Activated CD8-positive, alpha-beta memory T cell treated with anti-CD3 and anti-CD28 coated beads for 1 hour (primary cell): ENCODE measurements at places on chromosomes 2 and 18.

GRCh38 chr2:5588601-5589000, 103.6 kb upstream of the SOX11 start:
- no peak for DNase-seq

- no peak for DNase-seq
Measured at GRCh38 chr2:57965961-57966360, 80.6 kb upstream of the VRK2 start.

DNA sequence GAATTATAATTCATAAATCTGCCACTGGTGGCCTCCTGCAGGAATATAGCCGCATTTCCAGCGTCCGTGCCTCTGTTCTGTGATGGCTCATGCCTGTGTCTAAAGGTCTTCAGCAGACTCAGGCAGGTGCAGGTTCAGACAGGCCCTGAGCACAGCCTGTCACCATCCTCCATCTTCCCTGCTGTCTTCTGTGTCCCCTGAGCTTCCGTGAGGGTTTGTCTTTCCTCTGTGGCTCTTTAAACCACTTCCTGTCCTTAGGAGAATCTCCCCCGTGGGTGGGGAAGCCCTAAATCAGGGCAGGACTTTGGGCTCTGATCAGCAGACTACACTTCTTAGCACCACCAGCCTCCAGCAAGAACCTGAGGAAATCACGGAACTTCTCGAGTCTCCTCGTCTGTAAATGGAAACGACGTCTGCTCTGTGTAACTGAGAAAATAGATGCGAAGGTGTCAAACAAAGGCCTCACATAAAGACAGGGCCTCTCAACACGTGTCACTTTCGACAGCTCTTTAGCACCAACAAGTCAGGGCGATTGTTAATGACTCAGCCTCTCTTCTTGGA, 24.1 kb upstream of the NFATC1 start:
- DNase-seq, result no peak

DNA sequence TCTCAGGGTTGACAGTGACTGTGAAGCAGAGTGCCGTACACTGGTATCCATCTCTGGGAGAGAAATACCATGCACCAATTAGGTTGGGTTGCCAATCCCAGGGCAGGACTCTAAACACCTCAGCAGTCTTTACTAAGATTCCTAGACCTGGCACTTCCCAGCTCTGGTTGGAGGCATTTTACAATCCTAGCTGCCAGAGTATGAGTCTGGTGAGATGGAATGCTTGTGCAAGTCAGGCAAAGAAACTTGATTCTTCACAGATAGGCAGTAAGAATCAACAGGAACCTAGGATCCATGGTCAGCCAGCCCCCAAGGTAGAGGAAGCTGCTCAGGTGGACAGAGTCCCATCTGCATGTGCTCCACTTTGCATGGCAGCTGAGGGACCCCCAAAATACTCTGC, 6.0 kb upstream of the UGT1A5 start:
- DNase-seq, result no peak

GRCh38 chr2:149049142-149049541, 10.6 kb downstream of the LYPD6B start:
- no peak for DNase-seq

DNA sequence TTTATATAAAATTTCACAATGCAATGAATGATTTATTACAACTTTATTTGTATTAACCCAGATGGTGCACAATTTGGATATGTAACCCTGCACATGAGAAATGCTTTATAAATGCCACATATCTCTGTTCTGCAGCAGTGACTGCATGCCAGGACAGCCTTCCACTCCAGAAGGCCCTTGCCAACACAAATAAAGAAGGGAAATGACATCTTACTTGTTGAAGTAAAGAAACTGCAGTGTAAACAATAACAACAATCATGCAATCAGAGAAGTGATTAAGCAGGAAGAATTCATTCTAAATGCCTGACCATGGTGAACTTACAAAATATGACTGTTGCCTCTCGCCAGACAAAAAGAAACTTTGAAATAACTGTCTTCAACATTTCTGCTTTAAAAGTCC, 129.9 kb upstream of the CHST9 start:
- no peak for DNase-seq

- DNase-seq, result no peak
Measured at GRCh38 chr2:240627736-240628506, 2.6 kb downstream of the GPR35 start.

DNA sequence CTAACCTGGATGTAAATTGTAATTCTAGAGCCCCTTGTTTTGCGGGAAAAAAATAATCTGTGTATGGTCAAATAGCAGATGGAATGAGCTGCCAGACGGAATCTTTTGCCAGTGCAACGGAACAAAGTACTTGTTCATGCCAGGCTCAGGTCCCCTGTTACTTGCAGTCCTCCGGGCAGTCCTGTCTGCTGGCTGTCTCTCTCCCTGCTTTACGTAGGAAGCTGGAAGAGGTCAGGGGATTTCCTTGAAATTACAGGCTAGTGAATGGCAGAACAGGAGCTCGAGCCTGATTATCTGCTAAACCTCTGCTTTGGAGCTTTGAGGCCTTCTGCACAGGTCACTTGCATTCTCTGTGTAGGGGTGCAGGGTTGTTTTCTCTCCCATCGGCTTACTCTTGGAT, 54.8 kb downstream of the LRRFIP1 start:
- DNase-seq, result no peak

DNA sequence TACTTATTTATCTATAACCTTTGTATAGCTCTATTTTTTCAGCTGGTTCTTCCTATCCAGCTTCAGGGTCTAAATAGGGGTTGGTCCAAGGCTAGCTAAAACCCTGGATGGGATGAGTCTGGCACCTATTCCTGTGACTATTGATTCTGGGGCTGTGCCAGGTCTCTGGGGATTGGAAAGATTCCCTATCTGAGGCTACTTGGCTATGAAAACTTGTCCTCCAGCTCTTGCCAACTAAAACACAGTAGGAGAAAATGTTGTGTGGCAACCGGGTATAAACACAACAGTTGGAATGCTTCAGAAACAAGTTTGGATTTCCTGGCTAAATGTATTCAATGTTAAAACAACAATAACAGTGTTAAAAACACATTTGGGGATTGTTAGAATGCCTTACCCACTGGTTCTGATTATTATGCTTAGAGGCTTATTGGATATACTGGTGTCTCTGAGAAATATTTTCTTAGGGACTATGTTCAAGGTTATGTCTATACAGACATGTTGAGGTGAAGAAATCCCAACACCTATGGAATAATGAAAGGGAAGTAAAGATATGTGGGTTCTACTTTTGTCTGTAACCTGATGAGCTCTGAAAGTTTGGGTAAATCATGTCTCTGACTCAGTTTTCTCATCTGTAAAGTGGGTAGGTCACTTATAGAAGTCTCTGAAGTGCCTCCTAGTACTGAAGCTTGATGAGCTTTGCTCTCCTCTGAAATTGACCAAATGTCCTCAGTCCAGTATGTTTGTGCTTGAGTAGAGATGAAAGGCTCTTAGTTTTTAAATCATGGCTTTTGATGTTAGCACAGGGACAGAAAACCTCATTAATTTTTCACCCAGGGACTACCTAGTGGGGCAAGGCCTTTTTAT, 460.7 kb downstream of the MTX2 start:
- DNase-seq, result no peak

DNA sequence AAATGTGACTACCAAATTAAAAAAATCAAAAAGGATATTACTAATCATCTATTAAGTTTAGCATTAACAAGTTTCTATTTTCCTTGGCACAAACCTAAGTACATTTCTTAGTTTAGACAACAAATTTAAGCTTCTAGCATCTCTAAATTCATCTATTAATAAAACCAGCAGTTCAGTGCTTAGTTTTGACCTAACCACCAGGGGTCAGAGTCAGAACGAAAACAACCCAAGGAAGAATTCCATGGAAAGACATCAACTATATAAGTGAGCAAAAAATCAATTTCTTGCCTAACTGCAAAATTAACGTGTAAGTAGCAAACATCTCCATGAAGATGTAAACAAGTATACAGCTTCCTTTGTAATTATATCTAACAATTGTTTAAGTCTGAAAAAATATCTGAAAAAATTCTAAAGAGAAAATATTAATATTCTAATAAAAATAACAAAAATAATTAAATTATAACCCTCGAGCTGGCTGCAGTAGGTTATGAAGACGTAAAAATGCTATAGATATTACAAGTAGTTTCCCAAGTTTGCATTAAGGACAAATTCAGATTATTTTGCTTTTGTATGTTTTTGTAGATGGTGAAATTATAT, 83.7 kb downstream of the CERKL start:
- DNase-seq, result no peak

- DNase-seq, result no peak
Measured at GRCh38 chr2:152347076-152347475, 12.1 kb downstream of the FMNL2 start.

- no peak for DNase-seq
Measured at GRCh38 chr2:23418056-23418455, 33.1 kb downstream of the KLHL29 start.

GRCh38 chr2:86037141-86037794, 68.4 kb downstream of the POLR1A start:
- no peak for DNase-seq

DNA sequence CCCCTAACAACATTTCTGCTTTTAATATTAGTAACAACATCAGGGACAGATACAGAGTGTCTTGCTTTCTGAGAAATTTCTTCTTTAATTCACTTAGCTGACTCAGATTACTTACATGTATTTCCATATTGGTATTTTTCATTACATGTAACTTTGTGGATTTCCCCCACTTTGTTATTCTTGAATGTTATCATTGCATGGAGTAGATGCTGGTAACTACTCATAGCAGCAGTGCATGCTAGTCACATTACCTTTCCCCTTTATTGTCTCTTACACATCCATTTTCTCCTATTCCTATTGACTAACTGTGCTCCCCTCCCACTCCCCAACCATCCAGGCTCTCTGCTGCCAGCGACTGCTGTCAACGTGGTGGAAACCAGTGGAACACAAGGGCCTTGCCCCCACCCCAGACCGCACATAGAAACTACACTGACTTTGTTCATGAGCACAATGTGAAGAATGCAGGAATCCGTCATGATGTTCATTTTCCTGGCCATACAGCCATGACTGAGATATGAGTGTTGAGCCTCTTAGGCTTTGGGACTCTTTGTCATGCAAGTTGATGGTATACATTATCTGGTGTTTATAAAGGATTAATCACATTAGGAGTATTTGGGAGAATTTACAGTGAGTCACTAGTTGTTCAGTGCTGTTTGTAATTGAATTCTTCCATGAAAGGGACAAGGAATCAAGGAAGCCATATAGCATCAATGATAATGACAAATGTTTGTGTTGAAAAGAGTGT, 91.0 kb downstream of the EPB41L5 start:
- no peak for DNase-seq

DNA sequence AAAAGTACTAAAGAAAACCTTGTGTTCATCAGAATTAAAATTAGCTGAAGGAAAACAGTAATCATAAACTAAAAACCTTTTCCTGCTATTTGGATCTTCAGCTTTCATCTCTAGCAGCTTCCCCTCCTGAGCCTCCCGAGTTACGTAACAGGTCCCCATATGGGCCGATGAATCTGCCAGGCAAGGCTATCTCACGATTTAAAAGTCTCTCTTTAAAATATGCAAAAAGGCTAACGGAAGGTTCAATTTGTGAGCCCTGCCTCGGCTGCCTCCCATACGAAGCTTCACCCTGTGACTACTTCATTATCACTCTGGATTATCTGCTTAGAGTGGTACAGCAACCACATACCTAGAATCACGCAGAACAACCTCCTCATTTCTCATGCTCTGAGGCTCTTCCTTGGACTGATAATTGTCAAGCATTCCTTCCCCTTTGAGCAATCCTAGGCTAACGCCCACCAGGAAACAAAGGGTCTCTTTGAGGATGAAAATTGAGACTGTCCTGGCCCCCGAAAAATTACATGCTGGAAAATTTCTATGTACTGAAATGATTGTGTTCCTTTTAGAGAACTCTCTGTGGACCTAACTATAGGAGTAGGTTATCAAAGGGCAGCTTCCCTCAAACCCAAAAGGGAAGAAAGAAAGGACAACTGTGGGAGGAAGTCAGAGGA, 147.4 kb downstream of the ZEB2 start:
- DNase-seq, result no peak

GRCh38 chr2:190765386-190766173, 115.0 kb upstream of the GLS start:
- DNase-seq, result no peak

DNA sequence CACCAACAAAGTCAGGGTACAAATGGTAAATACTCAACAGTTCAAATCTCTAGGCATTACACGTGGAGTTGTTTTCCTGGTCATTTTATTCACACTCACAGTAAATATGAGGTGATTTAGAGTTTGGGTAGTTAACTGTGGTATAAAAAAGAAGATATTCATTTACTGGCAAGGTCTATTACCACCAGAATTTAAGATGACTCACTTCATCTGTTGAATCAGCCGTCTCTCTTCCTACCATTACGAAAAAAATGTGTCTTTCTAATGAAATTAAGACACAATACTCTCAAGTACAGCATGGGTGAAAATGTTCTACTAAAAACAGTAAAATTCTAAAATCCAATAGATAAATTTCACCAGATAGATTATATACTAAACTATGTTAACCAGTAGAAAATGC, 21.0 kb upstream of the GPR75 start:
- DNase-seq, result no peak

- DNase-seq, result no peak
Measured at GRCh38 chr2:65275141-65275915, 47.7 kb downstream of the ACTR2 start.

DNA sequence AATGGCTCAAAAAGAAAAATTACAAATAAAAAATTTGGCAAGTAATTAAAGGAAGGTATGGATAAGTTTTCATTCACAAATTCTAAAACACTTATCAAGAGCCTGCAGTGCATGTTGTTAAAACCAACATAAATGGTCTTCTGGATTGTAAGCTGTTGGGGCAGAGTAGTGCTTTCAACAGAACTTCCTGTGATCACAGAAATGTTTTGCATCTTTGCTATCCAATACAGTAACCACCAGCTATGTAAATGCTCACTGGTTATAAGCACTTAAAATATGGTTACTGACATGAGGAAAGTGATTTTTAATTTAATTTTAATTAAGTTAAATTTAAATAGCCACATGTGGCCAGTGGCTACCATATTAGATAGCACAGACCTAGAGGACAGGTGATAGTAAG, 133.1 kb downstream of the NBAS start:
- DNase-seq, result no peak

DNA sequence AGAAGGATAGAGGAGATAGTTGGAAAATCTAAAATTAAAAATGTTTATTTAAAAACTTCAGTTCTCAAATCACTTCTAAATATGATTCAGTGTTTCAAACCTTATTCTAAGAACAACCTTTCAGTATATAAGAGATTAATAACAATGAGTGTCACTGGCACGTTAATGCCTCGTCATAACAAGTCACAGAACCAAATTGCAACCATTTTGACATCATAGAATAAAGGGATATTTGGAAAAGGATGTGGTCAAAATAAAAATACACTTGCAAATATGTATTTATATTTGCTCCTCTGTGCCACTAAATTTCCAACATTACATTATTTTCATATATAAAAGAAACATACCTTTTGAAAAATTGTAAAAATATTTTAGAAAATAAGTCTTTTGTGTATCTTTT, 1090.6 kb downstream of the SUCLG1 start:
- DNase-seq, result no peak
